ENCODE measurements at places on chromosomes 4 and X. TPM values are rescaled to one million over a fixed set of nuclear protein-coding genes. Genes with fewer than 3 reads are reported as not detected.
A peak's percentile ranks its signal among the peaks of the same experiment; 100 is the strongest.

DNA sequence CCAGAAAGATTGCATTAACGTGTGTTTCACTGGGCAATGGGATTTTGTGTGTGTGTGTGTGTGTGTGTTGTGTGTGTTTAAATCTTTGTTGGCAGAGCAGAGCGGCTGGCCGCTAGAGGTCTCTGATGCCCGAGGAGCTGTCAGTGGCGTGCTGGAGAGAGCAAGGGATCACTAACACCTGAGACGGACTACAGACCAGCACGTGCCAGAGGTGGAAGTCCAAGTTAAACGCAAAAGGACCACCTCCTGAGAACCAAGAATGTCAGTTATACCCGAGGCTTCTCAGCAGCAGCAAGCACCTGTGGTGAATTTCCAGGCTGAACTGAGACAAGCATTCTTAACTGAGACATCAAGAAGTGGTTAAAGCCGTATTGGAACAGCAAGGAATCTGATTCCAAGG lies 9.0 kb upstream of the SLC25A14 start:
- no peaks in the 10 kb centered on the region for H3K4me1 ChIP-seq
- no peak overlapping the region for H3K27ac ChIP-seq
- peak overlapping the region; percentile 30 for H3K4me3 ChIP-seq
- peak; percentile 41 for DNase-seq
- H3K36me3 ChIP-seq, result no peaks in the 10 kb centered on the region

- H3K4me3 ChIP-seq, result no peak overlapping the region
- no peaks in the 10 kb centered on the region for H3K27me3 ChIP-seq
- H3K4me1 ChIP-seq, result peaks cover 31% of the 10 kb centered on the region
- H3K36me3 ChIP-seq, result peaks cover 7% of the 10 kb centered on the region
These were observed 152.7 kb downstream of the ANTXR2 start for GRCh38 chr4:79920163-79920853.

- DNase-seq, result no peak
- peaks cover 9% of the 10 kb centered on the region for H3K27me3 ChIP-seq
- H3K36me3 ChIP-seq, result no peaks in the 10 kb centered on the region
These were observed 209.7 kb upstream of the BOD1L1 start for GRCh38 chr4:13836946-13837912.

- DNase-seq, result no peak
- peak overlapping the region; percentile 32 for H3K27ac ChIP-seq
- peaks cover 46% of the 10 kb centered on the region for H3K4me1 ChIP-seq
- no peaks in the 10 kb centered on the region for H3K36me3 ChIP-seq
These were observed 1.1 kb downstream of the TMEM131L start for GRCh38 chr4:153466949-153467896.

FOXR2 gene
- not detected for total RNA-seq

GRCh38 chr4:81505004-81505598 lies 33.4 kb upstream of the RASGEF1B start:
- no peak for DNase-seq
- no peaks in the 10 kb centered on the region for H3K27me3 ChIP-seq
- H3K27ac ChIP-seq, result no peak overlapping the region
- H3K4me3 ChIP-seq, result no peak overlapping the region

GRCh38 chrX:19804151-19804550 lies 83.2 kb downstream of the SH3KBP1 start:
- no peak for DNase-seq
- H3K27ac ChIP-seq, result no peak overlapping the region
- H3K27me3 ChIP-seq, result no peaks in the 10 kb centered on the region
- no peaks in the 10 kb centered on the region for H3K36me3 ChIP-seq
- no peak overlapping the region for H3K4me3 ChIP-seq

GRCh38 chr4:183599284-183599683 lies 59.7 kb downstream of the RWDD4 start:
- H3K4me1 ChIP-seq, result peaks cover 7% of the 10 kb centered on the region
- H3K27ac ChIP-seq, result no peak overlapping the region
- no peak for DNase-seq
- H3K36me3 ChIP-seq, result no peaks in the 10 kb centered on the region
- no peak overlapping the region for H3K4me3 ChIP-seq
- H3K27me3 ChIP-seq, result peaks cover 1% of the 10 kb centered on the region

DNA sequence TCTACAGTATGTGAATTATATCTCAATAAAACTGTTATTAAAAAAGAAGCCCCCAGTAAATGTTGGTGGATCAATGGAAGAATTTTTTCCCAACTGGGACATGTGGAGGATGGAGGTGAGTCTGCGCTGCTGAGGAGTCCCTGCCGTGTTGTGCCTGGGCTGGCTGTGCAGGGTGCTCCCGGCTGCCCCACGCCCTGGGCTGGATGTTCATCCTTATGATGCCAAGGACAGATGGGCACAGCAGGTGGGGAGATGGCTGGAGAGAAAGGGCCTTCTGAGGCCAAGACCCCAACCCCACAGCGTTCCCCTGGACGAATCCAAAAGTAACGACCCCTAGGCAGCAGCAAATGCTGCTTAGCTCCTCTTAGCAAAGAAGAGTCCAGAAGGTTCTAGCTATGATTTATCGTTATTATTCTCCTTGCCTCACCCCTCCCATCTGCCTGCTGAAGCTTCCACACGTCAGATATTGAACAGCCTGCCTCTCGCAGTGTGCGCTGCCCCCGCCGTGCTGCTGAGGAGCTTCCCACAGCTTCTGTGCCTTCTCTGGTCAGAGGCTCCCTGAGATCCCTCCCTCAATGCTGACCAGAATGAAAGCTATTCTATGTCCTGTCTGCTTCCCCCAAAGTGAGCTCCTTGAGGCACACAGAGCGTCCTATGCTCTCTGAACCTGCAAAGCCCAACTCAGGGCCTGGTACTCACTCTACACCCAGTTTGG lies 26.5 kb downstream of the HMX1 start:
- H3K27me3 ChIP-seq, result peaks cover 5% of the 10 kb centered on the region
- H3K27ac ChIP-seq, result no peak overlapping the region
- H3K36me3 ChIP-seq, result no peaks in the 10 kb centered on the region
- no peak for DNase-seq

ADH6 gene
- not detected for total RNA-seq

KCND1 gene
- 3.7 TPM for total RNA-seq

SOX3 gene
- total RNA-seq, result not detected

- no peak overlapping the region for H3K27ac ChIP-seq
- no peak for DNase-seq
- no peaks in the 10 kb centered on the region for H3K36me3 ChIP-seq
- H3K27me3 ChIP-seq, result peaks cover 12% of the 10 kb centered on the region
These were observed 52.1 kb upstream of the CDKN2AIP start for GRCh38 chr4:183392377-183392776.

MMGT1 gene
- total RNA-seq, result 28.6 TPM

SYNPO2 gene
- total RNA-seq, result 12.0 TPM

GRCh38 chrX:110228453-110228852 lies 89.4 kb downstream of the AMMECR1 start:
- H3K27ac ChIP-seq, result no peak overlapping the region
- DNase-seq, result no peak
- H3K27me3 ChIP-seq, result no peaks in the 10 kb centered on the region
- H3K4me3 ChIP-seq, result no peak overlapping the region
- peaks cover 26% of the 10 kb centered on the region for H3K4me1 ChIP-seq
- peaks cover 11% of the 10 kb centered on the region for H3K36me3 ChIP-seq

- H3K27ac ChIP-seq, result no peak overlapping the region
- no peak for DNase-seq
- H3K4me3 ChIP-seq, result no peak overlapping the region
- H3K4me1 ChIP-seq, result no peaks in the 10 kb centered on the region
- no peaks in the 10 kb centered on the region for H3K36me3 ChIP-seq
- H3K27me3 ChIP-seq, result no peaks in the 10 kb centered on the region
These were observed 1026.7 kb upstream of the TENM3 start for GRCh38 chr4:181216501-181216900.

GRCh38 chr4:77465271-77465670 lies 140.3 kb upstream of the CXCL13 start:
- no peak overlapping the region for H3K27ac ChIP-seq
- H3K36me3 ChIP-seq, result no peaks in the 10 kb centered on the region
- peaks cover 4% of the 10 kb centered on the region for H3K27me3 ChIP-seq
- no peak overlapping the region for H3K4me3 ChIP-seq
- no peaks in the 10 kb centered on the region for H3K4me1 ChIP-seq
- DNase-seq, result peak; percentile 4

- DNase-seq, result no peak
- no peak overlapping the region for H3K27ac ChIP-seq
These were observed 126.6 kb downstream of the PPP4R3C start for GRCh38 chrX:27336466-27337091.
